NCI-H1417 treated with DMSO at 0.1 percent for 48 hours (cell line): ENCODE measurements at places on chromosomes 2 and 18.

GRCh38 chr2:109619032-109619615 lies 5.0 kb downstream of the SOWAHC start:
- no peak for DNase-seq

GRCh38 chr2:17643031-17643615 lies 102.6 kb downstream of the VSNL1 start:
- DNase-seq: no peak

DNA sequence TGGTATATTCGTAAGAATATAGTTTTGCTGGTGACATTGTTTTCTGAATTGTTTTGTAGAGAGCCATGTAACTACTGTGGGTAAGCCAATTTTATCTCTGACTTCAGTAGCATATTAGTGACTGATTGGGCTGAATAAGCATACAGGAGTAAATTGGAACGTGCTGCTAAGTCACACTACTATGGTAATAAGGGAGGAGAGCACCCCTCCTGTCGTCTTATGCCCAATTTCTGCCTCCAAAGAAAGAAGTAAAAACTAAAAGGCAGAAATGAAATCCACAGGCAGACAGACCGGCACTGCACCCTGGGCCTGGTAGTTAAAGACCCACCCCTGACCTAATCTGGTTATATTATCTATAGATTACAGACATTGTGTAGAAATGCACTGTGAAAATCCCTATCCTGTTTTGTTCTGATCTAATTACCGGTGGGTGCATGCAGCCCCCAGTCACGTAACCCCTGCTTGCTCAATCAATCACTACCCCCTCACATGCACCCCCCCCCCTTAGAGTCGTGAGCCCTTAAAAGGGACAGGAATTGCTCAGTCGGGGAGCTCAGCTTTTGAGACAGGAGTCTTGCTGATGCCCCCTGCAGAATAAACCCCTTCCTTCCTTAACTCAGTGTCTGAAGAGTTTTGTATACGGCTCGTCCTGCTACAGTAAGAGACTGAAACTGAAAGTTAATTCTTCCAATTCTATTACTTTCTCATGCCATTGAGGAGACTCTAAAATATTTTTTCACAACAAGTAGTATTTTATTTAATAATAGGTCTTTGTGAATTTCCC lies 167.0 kb downstream of the ZNF804A start:
- DNase-seq: no peak

- no peak for DNase-seq
These were observed 609 bp upstream of the ZNF2 start for GRCh38 chr2:95165030-95165370.
